ENCODE measurements at places on chromosomes 4 and X.

GRCh38 chr4:182918791-182919302 lies 1.7 kb upstream of the DCTD start:
- DNase-seq = no peak

- peak; percentile 20 for DNase-seq
These were observed 47.4 kb downstream of the WWC2 start for GRCh38 chr4:183146478-183146877.

GRCh38 chr4:22941688-22942375 lies 249.1 kb downstream of the GBA3 start:
- DNase-seq = no peak

DNA sequence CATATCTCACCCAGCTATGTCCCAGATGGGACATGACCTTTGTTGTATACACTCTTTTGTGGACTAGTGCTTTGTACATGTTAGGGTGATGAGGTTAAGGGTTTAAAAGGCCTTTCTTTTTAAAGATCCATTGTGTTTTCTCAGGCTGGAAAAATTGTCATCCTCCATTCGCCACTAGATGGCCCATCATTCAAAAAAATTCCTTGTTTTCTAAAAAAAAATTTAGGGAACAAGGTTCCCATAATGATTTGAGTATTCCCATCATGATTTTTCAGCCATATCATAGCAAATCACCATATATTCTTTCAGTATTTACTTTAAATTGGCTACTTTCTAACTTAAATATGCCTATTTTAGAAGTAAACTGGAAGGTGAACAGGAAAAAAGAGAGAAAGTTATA lies 91.9 kb upstream of the TMEM164 start:
- no peak for DNase-seq

- DNase-seq = peak; percentile 85
These were observed 12.1 kb downstream of the TIGD2 start for GRCh38 chr4:89123451-89123851.

- DNase-seq = no peak
These were observed 114.0 kb downstream of the DCTD start for GRCh38 chr4:182803235-182803634.

DNA sequence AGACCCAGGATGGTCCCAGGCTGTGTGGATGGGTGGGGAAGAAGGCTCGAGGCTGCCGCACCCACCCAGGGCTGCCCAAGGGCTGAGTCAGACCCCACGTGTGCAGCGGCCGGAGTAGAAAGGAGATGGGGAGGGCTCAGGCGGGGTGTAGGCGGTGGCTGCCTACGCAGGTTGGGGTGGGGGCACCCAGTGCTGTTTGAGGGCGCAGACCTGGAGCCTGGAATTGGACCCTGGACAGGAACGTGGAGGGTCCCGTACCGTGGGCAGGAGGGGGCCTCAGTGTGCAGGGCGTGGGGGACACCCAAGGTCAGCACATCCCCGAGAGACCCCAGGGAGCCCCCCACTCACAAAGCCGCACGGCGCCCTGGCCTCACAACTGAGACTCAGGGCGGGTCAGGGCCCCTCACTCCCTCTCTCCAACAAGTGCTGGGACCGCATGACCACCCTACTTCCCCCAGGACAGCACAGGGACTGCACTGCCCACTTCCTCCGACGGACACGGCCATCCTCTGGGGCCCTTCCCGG lies 79.9 kb downstream of the FAM53A start:
- DNase-seq = peak; percentile 18

GRCh38 chrX:34300871-34301270 lies 168.8 kb upstream of the FAM47A start:
- peak; percentile 18 for DNase-seq

DNA sequence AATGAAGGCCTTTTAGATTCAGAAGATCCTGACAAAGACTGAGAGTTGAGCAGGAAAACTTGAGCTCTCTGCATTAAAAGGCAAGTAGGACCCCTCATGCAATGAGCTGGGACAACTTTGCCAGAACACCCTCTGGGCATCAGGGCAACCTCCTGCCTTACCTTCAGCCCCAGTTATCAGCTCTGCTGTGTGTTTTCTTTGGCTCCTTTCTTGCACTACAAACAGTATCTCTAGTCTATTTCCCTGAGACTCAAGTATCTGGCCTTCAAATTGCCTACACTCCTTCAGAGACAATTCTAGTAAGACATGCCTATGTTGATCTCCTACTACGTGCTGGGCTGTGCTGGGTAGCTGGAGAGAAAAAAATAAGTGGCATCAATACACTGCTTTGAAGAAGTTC lies 192.2 kb downstream of the MID1IP1 start:
- DNase-seq = no peak

DNA sequence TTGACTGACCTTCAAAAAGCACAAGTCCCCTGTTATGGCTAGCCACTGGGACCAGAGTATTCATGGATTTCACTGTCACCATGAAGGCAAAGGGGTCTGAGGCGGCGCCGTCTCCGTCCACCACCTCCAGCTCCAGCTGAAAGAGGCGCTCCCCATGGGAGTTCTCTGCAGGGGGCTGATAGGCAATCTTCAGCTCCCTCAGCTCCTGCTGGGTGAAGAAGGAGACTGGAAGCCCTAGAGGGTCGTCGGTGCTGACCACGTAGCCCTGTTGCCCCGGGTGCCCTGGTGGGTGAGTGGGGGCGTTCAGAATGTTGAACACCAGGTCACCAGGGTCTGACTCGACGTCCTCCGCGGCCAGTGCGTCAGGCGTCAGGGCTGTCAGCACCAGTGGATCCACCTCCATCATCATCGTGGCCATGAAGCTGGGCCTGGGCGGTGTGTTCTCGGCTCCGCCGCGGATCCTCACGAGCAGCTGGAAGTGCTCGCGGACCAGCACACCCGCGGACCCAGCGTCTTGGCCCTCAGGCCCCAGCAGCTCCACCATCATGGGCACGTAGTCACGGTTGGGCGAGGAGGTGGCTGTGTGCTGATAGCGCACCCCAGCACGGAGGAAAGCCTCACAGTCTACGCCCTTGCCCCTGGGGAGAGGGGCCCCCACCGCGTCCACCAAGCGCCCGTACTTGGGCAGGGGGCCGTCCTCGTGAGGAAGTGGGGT lies 987 bp downstream of the FREM3 start:
- no peak for DNase-seq

DNA sequence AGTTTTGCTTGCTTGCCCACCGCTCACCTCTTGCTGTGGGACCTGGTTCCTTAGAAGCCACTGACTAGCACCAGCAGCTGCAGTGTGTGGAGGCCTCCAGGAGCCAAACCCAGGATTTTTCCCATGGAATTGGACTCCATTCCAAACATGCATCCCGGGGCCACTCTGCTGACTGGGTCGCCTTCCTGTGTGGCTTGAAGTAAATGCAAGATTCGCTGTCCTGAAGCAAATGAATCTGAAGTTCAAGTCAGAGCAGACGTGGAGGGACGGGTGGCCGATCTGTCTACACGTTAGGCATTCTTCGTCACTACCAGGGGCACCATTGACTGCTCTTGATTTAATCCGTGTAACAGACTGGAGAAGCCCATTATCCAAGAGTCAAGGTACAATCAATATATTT lies 109.0 kb downstream of the SHOX start:
- no peak for DNase-seq

DNA sequence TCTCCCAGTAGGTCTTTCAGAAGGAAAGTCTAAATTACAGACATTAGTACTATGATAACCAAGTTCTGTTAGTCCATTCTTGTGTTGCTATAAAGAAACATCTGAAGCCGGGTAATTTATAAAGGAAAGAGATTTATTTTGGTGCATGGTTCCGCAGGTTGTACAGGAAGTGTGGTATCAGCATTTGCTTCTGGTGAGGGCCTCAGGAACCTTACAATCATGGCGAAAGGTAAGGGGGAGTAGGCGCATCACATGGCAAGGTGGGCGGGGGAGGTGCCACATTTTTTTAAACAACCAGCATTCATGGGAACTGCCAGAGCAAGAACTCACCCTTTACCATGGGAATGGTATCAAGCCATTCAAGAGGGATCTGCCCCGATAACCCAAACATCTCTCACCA lies 26.2 kb upstream of the USP46 start:
- DNase-seq = no peak

- peak; percentile 11 for DNase-seq
These were observed 608 bp downstream of the RAPGEF2 start for GRCh38 chr4:159103384-159103990.

DNA sequence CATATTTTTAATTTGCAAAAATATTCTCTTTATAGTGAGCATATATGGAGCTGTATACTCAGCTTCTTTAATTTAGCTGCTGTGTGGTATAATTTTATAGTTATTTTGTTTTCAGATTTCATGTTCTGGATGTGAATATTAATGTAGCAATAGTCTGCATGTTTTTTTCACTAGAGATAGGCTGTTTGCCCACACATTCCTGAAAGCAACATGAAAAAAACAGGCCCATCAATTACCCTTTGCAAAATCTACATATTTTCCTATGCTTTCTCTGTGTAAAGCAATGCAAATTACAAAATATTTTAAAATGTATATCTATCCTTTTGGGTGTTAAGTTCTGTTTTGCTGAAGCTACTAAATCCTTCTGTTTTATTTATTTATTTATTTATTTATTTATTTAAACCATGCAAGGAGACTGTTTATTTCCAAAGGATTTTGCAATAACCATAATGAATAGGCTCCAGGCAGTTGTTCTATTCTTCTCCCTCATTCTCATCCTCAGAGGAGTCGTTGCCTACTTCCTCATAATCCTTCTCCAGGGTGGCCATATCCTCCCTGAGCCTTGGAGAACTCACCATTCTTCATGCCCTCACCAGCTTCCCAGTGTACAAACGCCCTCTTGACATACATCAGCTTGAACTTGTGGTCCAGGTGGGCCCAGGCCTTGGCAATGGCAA lies 277.1 kb downstream of the ANKRD50 start:
- no peak for DNase-seq

- no peak for DNase-seq
These were observed 145.8 kb upstream of the ATP6AP2 start for GRCh38 chrX:40434947-40435346.

- DNase-seq = no peak
These were observed 331.6 kb upstream of the FAM241A start for GRCh38 chr4:111813555-111814140.

GRCh38 chr4:165355900-165356300 lies 22.9 kb upstream of the CPE start:
- peak; percentile 23 for DNase-seq

- DNase-seq = no peak
These were observed 230.3 kb upstream of the ARHGAP24 start for GRCh38 chr4:85244638-85245037.

- DNase-seq = no peak
These were observed 120.6 kb downstream of the KDR start for GRCh38 chr4:55004831-55005230.

GRCh38 chrX:71492231-71493065 lies 40.5 kb upstream of the OGT start:
- DNase-seq = no peak

GRCh38 chr4:125198916-125199315 lies 115.8 kb upstream of the FAT4 start:
- peak; percentile 11 for DNase-seq

GRCh38 chrX:150088766-150089518 lies 150.7 kb upstream of the EOLA2 start:
- no peak for DNase-seq

- no peak for DNase-seq
These were observed 696.4 kb downstream of the DMD start for GRCh38 chrX:32514986-32515385.

DNA sequence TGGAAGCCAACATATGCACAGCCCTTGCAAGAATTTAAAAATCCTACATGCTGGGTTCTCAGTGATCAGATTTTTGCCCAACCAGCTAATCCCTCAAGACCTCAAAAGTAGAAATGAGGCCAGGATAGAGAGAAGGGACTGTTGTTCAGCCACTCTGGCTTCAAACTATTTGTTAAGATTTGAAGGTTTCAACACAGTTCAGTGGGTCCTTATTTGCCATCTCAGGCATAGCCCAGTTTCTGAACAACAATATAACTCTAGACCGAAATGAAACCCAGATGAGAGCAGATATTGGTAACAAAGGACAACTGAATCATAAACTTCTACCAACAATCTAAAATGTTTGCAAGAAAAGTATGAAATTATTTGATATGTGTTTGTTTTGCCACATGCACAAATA lies 237.3 kb downstream of the NR3C2 start:
- DNase-seq = no peak

DNA sequence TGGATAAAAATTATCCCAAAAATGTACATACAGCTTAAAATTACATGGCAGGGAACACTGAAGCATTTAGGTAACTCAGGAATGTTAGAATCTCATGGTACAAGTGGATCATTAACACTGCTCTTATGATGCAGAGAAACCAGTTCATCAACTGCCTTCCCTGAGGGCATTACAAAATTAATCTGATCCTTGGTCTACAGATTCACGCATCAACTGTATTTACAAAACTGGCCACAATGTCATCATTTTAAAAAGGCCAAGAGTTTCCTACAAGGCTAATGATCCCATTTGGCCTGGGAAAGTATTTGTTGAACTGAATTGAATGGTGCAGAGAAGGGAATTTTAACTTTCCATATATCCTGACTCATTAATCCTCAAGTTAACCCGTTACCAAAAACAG lies 84.6 kb downstream of the TSPAN5 start:
- no peak for DNase-seq

- DNase-seq = no peak
These were observed 2.6 kb upstream of the KIAA0232 start for GRCh38 chr4:6779667-6780565.

DNA sequence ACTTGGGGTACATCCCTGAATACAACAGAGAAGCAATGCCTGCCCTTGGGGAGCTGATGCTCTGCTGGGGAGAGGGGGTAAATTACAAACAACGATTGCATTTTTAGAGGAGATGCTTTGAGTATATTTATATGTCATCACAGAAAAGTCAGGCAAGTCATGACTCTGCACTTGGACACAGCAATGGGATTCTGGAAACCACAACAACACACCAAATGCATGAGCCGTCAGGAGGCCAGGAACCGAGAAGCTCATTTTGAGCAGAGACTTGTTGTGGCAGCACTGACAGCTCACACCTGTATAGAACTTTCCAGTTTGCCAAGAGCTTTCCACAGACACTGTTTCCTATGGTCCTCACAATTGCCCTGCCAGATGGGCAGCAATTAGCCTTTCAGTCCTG lies 113.2 kb upstream of the RBPJ start:
- no peak for DNase-seq

- no peak for DNase-seq
These were observed 186.6 kb downstream of the RPA4 start for GRCh38 chrX:97070346-97070745.

DNA sequence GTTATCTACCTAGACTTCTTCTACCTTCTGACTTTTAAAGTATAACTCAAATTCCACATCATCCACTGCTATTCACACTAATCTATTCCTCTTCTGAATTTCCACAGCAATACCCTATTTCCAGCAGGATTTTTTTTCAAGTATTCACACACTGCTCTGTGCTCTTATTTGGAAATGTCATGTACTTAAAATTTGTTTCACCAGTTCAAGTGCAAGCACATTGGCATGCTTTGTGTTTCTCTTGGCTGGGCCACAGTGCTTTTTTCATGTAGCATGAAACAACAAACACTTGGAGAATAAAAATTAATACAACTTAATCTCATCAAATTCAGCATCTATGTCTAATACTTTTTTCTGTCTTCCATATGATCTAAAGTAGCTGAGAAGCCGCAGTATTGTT lies 161.8 kb upstream of the PCDH18 start:
- no peak for DNase-seq

All from LoVo (cell line).